Right renal cortex interstitium (tissue), 3 donors: ENCODE measurements at places on chromosomes 11 and 22. TPM values are rescaled to one million over a fixed set of nuclear protein-coding genes. Genes with fewer than 3 reads are reported as not detected.

Gene IGLL5
- polyA plus RNA-seq = 0.22 TPM

Gene GAL3ST3
- 4.6 TPM for polyA plus RNA-seq

Gene TRIM66
- 8.9 TPM for polyA plus RNA-seq

Gene TTC36
- polyA plus RNA-seq = 1.5 TPM

Gene CNIH2
- polyA plus RNA-seq = 3.3 TPM

Gene PLEKHB1
- polyA plus RNA-seq = 16.8 TPM
